ENCODE measurements at places on chromosomes 2 and 18.

- no peak for DNase-seq
Observed at GRCh38 chr2:37827455-37827854, 97.6 kb upstream of the RMDN2 start.

GRCh38 chr2:120509213-120509815, 163.4 kb downstream of the INHBB start:
- no peak for DNase-seq

- DNase-seq, result no peak
Observed at GRCh38 chr2:236971919-236972381, 113.7 kb upstream of the COPS8 start.

- no peak for DNase-seq
Observed at GRCh38 chr18:14912967-14913366, 165.0 kb downstream of the ANKRD30B start.

DNA sequence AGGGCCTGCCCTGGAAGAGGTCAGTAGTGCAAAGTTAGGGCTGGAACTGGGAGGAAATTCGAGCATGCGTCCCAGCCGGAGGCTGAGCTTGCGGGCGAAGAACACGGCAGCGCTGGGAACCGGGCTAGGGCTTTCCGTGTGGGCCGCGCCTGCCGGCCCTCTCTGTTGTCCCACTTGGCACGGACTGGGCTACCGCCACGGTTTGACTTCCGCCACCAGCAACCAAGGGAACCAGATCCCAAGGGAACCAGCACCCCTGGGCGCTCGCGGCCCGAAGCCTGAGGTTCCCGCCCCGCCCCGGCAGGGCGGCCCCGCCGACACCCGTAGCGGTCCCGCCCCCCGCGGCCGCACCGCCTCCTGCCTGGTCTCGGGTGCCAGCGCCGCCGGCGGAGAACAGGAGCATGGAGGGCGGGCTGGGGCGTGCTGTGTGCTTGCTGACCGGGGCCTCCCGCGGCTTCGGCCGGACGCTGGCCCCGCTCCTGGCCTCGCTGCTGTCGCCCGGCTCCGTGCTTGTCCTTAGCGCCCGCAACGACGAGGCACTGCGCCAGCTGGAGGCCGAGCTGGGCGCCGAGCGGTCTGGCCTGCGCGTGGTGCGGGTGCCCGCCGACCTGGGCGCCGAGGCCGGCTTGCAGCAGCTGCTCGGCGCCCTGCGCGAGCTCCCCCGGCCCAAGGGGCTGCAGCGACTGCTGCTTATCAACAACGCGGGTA, at the start of gene SPR:
SPR (plus strand) TSS at position 377 of the 708 bp plus-strand sequence; CDS start at position 402, 25 bp downstream.
- peak; percentile 34 for DNase-seq

- no peak for DNase-seq
Observed at GRCh38 chr2:30271301-30271700, 40.0 kb downstream of the LBH start.

- DNase-seq, result no peak
Observed at GRCh38 chr18:76546436-76546835, 51.4 kb upstream of the ZNF516 start.

DNA sequence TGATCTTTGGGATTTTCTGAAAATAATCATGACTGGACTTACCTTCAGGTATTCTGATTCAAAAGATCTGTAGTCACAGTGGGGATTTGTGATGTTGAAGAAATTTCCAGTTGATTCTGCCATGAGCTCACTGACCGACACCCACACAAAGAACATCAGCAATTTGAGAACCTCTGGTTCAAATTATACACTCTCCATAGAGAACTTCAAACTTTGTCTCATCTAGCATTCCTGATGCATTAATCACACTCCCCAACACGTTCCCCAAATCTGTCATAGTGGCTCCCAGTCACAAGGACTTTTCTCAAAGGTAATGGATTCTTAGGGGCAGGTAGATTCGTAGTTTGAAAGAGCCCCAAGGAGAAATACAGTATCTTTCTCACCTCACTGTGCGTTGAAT, 584.3 kb downstream of the FBXO15 start:
- DNase-seq, result no peak

GRCh38 chr2:115560666-115561065, 1118.2 kb downstream of the DPP10 start:
- no peak for DNase-seq

GRCh38 chr2:234425639-234426603, 71.0 kb downstream of the ARL4C start:
- DNase-seq, result no peak

GRCh38 chr18:58645398-58645797, 16.5 kb upstream of the ALPK2 start:
- DNase-seq, result no peak

- no peak for DNase-seq
Observed at GRCh38 chr2:225319872-225320271, 79.6 kb upstream of the NYAP2 start.

DNA sequence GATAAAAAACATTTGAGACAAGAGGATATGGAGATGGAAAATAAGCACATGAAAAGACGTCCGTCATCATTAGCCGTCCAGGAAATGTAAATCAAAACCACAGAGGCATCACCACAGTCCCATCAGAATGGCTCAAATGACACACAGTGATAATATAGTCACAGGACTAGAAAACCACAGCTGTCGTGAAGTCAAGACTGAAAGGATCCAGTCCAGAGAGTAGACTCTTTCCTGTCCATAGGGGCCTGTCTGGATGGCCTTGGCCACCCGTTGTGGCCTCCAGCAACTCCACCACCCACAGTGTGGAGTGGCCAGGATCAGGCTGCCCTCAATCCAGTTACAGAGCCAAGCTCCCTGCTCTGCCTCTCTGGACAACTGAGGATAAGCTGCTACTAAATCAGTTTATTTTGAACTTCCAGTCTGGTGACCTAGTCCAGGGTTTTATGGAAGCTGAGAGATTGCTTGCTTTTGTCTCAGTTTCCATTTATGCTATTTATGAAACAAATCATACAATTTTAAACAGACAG, 60.4 kb downstream of the RHOB start:
- no peak for DNase-seq

DNA sequence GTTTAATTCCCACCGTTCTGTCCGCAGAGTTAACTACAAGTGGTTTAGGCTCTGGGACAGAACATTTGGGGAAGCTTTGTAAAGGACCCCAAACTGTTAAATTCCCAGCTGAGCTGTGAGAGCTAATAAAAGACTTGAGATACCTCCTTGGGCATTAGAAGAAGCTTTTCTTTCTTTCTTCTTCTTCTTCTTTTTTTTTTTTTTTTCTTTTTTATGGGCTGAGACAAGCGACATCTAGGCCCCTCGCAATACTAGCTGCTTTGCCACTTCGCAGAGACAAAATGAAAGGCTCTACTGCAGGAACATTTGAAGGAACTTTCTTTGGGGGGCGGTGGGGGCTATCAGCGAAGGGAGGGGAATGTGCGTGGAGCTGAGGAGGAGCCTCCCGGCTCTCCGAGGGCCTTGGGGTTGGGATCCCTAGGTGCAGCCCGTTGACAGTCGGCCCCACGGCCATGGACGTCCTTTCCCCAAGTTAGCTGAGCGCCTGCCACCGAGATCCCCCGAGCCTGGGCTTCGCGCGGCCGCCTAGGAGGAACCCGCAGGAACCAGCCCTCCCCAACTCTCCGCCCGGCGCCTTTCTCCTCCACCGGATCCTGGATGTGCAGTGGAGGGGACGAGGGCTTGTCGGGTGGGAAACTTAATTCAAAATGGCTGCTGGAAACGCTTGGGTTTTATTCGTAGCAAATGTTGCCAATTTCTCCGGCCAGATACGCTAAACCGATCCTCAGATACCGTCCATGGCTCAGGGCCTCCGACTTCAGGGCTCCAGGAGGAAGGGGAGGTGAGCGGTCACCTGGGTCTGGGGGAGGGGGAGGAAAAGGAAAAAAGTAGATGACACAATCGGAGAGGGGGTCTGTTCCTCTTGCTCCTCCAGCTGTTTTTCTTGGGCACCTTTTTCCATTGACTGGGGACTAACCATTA, 4.2 kb downstream of the MEIS1 start:
- DNase-seq, result no peak

DNA sequence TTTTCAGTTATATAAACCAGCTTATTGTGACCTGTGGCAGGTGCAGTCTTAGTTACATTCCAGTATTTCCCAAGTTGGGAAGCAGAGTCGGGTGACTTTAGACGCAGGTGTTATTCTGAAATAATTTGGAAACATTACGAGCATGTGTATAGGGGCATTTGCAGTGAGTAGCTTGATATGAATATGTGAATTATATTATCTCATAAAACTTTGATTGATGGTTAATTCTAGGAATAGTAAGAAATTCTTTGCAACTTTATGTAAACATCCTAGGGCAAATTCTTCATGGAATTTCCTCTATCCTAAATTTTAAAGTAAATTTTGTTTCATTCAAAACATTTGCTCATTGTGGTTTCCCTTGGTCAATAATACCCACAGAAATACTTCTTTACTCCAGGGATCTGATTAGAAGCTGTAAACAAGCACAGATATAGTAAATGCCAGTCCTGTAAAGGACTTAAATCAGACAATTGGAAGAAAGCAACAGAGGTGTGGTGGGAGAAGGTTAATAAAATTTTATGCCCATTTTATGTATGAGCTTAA, 580.6 kb upstream of the CDH2 start:
- no peak for DNase-seq

DNA sequence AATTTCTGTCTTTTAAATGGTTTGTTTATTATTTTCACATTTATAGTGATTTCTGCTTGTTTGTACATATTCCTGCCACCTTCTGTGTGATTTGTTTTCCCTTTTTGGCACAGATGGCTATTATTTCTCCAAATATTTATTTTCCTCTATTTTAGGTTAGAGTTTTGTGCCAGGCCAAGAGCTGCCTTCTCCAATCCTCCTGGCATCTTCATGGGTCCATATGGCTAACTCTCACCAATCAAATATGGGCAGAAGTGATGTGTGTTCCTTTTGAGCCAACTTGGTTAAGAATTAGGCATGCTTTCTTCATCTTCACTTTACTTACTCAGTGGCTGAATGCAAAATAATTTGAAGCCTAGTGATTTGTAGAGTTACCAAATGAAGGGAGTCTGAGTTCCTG, 697.1 kb upstream of the CELF4 start:
- no peak for DNase-seq

- DNase-seq, result no peak
Observed at GRCh38 chr2:23900541-23901322, 26.2 kb downstream of the ATAD2B start.

DNA sequence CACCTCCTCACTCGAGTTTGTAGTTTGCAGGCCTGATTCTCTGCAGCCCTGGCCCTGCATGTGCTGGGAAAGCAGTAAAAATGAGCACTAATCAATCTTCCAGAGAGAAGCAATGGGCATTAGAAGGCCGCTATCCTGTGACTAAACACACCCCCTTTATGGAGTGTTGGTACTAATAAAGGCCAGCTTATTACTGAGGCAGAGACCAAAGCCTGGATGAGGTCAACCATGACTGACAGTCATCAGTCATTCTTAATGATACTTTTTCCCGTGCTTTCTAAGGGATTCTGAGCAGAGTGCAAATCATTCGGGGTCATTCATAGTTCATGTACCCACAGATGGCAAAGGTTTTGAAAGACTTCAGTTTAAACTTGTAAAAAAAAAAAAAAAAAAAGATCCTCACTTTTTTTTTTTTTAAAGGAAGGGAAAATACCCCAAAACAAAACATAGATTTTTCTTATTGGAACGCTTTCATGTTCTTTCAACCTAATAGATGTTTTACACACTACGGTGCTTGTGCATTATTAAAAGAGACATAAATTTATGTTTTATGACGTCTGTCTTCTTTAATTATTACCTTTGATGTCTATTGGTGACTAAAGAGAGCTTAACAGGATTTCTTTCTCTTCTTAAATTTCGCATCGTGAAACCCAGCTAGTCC, 13.2 kb downstream of the TSHZ1 start:
- no peak for DNase-seq

GRCh38 chr2:239247401-239248245, 153.2 kb downstream of the HDAC4 start:
- no peak for DNase-seq

DNA sequence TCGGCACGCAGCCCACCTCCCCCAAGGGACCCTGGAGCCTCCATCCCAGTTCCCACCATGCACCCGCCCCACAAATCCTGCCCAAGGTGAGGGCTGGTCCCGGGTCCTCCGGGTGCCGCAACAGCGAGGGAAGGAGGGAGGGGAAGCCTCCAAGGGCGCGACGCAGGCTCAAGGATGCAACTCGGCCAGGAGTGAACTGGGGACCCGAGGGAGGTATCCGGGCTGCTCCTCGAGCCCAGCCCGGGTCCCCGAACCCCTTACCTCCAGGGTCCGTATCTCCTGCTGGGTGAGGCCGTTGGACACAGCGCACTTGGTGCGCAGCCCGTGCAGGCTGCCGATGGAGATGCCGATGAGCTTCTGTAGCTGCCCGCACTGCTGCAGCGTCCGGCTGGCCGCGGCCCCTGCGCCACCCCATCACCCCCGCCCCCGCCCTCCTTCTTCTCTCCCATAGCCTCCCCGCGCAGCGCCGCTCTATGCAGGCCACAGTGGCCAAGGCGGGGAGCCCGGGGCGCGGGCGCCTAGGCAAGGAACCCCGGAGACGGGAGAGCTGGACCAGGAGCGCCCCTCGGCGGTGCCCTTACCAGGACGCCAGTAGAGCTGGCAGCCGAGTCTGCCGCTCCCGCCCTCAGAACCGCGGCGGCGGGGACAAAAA, 124.1 kb downstream of the ANKRD30BL start:
- DNase-seq, result no peak

DNA sequence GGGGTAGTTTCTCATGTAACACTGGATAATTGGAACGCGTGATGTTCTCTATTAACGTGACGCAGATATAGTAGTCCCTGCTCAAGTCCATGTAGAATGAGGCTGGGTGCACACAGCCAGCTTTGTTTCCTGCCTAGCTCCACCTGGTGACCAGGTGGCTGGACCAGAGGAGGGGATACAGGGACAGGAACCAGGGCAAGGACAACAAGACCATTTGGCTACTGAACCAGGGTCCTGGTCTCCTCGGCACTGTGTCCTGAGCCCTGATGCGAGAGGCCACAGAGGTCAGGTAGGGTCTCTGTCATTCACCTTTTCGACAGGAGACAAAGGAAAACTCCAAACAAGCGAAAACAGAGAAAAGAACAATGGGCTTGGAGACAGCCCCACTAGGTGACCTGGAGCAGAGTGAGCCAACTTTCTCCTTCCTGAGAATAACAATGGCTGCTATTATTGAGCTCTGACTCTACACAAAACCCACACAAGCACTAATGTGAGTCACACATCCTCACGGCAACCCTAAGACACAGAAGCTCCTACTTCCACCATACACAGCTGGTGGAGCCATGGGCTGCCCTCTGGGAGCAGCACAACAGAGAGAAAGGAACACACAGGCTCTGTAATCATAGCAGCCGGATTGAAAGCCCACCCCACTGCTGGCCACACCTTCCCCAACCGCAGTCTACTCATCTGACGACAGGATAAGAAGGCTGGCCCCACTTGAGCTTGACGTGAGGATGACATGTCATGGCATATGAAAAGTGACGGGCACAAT, 67.3 kb upstream of the TEX51 start:
- DNase-seq, result no peak

Data from breast epithelium (tissue), 4 donors.